NCI-H460 (cell line): ENCODE measurements at places on chromosomes 1 and 21.

DNA sequence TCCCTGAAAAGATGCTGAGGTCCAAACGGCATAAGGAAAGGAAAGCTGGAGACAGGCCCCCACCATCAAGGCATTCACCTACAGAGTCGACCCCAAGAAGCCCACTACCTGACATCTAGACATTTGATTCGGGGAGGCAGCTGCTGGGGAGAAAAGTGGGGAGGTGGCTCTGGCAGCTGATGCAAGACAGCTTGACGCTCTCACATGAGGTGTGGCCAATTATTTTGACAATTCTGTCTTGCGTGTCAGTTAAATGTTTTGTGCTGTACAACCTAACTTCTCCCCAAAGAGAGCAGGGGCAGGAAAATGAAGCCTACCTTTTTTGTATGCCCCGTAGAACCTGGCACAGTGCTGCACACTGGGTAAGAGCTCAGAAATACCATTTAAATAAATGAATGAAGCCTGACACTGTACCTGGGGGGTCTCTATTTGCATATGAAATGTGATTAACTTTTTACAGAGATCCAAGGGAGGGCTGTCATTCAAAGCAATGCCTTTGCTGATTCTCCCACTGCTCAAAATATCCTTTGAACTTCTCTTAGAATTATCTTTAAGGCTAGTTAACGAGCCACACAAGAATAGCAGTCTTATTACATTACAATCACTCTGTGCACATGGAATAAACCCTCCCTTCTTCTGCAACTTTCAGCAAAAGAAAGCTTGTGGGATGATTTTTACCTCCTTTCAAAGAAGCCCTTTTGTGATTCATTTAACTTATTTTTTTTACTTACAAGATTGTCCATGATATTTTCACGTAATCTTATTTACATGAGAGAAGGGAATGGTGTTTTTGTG, 163.2 kb downstream of the TNR start:
- no peak for DNase-seq

DNA sequence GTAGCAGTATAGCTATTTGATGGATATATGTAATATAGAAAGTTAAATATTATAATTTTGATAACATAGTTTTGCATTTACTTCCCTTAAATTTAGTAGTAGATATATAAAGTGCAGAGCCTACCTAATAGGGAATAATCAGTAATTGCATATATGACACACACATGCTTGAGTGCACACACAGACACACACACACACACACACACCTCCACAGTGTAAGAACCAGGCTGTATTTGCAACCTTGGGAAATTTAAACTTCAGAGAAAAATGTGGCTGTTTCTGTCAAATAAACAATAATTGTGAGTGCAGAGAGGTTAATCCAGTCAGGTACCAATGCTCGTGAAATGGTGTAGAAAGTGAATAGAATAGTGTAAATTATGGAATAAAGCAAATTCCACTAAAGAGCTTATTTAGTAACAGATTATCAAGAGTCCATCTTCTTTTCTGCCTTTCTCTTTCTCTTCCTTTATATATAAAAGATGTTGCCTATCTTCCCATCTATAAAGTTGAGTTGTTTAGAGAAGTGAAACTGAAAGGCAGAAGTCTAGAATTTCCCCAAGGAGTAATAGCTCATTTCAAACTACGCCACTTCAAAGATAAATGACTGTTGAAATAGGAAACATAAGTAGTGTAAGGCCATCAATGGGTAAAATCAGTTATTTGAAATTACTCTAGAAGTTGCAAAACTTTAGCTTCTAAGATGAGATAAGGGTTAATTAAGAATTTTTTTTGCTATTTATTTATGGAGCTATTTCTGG, 273.7 kb downstream of the SRGAP2C start:
- no peak for DNase-seq

DNA sequence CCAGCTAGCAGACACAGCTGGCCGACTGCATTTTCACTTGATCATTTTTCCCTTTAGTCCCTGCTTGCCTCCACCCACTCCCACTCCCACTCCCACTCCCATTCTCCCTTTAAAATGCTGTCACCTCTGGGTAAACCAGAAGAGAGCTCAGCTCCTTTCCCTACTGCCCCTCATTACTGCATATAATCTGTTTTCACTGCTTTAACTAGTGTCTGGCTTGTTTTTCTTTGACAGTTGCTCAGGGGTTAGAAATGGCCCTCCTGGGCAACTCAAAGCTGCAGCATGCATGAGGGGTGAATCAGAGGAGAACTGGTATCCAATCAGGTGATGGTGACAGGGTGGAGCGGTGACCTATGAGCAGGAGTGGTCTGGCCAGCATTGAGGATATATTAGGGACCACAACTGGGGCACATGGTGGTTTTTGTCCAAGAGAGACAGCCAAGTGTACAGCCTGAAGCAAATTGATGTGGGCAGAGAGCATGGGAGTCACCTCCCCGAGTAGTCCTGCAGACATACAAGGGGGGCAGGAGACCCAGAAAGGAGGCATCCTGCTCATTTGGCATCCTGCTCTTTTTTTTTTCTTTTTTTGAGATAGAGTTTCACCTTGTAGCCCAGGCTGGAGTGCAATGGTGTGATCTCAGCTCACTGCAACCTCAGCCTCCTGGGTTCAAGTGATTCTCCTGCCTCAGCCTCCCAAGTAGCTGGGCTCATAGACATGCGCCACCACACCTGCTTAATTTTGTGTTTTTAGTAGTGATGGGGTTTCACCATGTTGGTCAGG, 42.6 kb upstream of the SRSF10 start:
- no peak for DNase-seq

GRCh38 chr1:180793451-180793850, 119.2 kb upstream of the KIAA1614 start:
- no peak for DNase-seq

GRCh38 chr21:14080040-14080763, 130.6 kb downstream of the LIPI start:
- no peak for DNase-seq

DNA sequence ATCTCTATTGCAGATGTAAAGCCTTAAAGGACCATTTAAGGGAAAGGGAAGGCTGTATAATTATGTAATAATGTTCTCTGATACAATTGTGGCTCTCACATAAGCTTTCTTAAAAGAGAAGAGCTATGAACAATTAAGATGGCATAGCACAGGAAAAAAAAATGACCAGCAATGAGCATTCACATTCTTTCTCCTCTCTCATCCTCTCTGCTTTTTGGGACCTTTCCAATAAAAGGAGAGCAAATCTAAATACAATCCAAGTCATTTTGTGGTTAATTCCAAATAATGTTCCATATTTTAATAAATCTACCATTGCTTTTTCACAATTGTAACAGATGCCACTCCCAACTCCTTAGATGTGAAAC, 23.5 kb downstream of the SMYD3 start:
- DNase-seq = no peak

- DNase-seq = no peak
Observed at GRCh38 chr1:3064296-3064850, 4.6 kb upstream of the PRDM16 start.

GRCh38 chr1:104932949-104933679, 1183.4 kb downstream of the AMY1C start:
- DNase-seq = no peak

DNA sequence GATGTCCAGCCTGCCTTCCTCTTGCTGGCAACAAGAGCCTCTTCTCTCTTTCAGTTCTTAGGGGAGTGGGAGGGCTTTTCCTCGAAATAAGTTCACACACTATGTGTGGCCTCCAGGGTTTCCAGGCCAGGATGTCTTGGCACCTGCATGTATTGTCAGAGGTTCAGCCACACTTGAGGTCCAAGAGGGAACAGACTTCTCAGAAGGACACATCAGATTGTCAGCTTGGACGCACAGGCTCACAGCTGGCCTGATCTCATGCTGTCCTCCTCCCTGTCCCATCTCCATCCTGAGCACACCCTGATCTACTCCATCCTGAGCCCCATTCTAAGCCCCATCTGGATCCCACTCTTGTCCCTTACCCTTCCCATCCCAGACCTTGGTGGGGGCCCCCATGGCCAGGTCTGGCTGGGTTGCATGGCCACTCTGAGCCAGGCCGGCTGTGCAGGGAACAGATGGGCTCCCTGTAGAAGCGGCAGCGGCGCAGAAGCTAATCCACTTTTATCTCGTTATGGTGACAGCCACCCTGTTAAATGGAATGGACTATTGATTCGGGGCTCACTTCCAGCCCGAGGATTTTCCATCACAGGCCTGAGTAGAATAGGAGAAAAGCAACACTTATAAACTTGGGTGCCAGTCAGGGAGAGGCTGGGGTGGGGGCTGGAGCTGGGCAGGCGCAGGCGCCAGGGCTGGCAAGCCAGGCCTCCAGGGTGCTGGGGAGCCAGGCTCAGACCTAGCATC, 85.1 kb upstream of the CSF3R start:
- no peak for DNase-seq

DNA sequence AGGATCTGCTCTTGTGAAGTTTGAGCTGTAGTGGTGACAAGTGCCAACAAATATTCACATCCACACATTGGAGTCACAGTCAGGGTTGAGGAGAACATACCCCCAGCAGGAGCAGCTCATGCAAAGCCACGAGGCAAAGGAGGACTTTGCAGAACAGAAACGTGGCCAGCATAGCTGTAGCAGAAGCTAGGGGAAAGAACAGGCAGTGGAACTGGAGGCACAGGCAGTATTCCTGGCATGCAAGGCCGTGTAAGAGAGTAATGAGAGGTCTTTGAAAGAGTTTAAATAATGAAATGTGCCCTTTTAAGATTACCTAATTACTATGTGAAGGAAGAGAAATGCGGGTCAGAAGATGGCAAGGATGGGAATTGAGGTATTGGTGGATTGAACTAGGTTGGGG, 40.9 kb upstream of the IKBKE start:
- DNase-seq = no peak

- no peak for DNase-seq
Observed at GRCh38 chr1:226697929-226698544, 41.0 kb downstream of the ITPKB start.
